GM23338 (cell line): ENCODE measurements at places on chromosomes 7 and 10. TPM values are rescaled to one million over a fixed set of nuclear protein-coding genes. Genes with fewer than 3 reads are reported as not detected.

Gene ODAD2
- 2.1 and 6.5 TPM in 2 replicates for total RNA-seq

DNA sequence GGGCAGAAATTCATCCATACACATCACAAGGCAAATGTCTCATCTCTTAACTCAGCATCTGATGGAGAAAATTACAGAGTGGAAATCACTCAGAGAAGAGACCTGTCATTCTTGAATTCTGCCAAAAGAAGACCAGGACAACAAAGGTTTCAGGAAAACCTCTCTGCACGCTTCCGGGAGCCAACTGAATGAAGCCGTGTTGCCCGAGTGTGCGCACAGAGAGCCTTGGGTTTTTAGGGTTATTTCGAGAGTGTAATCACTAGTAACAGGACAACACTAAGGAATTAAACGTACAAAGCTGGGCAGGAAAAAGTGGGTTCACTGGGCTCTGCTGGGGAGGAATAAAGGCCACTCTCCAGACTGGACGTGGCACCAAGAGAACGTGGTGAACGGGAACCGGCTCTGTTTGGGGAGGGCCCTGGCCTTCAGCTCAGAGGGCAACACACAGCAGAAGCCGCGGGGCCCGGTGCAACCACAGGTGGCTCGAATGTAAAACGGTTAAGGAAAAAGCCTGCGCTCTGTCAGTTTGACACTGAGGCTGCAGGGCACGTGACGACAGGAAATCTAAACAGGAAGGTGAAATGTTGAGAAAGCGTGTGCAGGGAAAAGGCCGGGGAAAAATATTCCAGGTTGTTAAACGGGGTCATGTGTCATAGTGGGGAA lies 331.5 kb downstream of the DNAJB6 start:
- no peak overlapping the region for H3K27ac ChIP-seq
- H3K36me3 ChIP-seq, result no peaks in the 10 kb centered on the region
- no peak overlapping the region for H3K4me3 ChIP-seq
- H3K4me1 ChIP-seq, result no peaks in the 10 kb centered on the region
- no peaks in the 10 kb centered on the region for H3K27me3 ChIP-seq

DNA sequence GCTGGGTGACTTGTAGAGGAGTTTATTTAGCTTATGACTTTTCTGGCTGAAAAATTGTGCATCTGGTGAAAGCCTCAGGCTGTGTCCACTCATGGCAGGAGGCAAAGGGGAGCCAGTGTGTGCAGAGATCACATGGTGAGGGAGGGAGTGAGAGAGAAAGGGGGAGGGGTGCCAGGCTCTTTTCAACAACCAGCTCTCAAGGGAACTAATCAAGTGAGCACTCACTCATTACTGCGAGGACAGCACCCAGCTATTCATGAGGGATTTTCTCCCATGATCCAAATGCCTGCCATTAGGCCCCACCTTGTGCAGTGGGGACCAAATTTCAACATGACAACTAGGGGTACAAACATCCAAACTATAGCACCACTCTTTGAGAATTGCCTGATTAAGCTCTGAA lies 590.2 kb downstream of the MAGI2 start:
- H3K27me3 ChIP-seq, result no peaks in the 10 kb centered on the region
- no peaks in the 10 kb centered on the region for H3K36me3 ChIP-seq

GRCh38 chr7:7157177-7157886 lies 25.0 kb upstream of the C1GALT1 start:
- no peaks in the 10 kb centered on the region for H3K27me3 ChIP-seq
- no peak for DNase-seq
- no peaks in the 10 kb centered on the region for H3K36me3 ChIP-seq
- no peak overlapping the region for H3K4me3 ChIP-seq

DNA sequence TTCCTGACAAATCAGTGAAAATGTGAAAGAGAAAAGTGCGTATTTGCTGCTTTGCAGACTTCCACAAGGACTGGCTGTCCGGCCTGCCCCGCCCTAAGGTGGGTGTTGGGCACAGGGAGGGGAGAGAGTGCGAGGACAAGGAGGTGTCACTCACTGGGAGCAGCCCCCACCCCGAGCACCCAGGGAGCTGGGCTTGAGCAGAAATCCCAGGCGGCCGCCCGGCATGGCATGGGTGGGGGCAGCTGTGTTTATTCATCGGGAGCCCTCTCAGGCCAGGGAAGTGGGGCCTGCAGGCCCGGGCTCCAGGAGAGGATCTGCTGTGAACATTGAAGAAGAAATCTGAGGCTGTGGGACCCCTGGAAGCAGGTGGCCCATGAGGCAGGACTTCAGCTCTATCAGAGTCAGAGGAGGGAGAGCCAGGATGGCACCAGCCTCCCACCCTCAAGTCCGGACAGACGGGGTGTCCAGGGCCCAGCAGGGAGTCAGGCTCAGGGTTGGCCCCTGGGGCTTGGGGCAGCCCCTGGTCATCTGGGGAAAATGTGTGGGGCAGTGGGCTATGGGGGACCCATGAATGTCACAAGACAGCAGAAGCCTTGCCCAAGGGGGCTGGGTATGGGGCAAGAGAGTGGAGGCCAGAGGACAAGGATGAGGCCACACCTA lies 164.4 kb upstream of the PPP2R2D start:
- no peak overlapping the region for H3K4me3 ChIP-seq
- no peak for DNase-seq
- H3K27ac ChIP-seq, result no peak overlapping the region
- H3K36me3 ChIP-seq, result no peaks in the 10 kb centered on the region
- H3K27me3 ChIP-seq, result no peaks in the 10 kb centered on the region

Gene CPXM2
- 5.3 and 8.1 TPM in 2 replicates for total RNA-seq

DNA sequence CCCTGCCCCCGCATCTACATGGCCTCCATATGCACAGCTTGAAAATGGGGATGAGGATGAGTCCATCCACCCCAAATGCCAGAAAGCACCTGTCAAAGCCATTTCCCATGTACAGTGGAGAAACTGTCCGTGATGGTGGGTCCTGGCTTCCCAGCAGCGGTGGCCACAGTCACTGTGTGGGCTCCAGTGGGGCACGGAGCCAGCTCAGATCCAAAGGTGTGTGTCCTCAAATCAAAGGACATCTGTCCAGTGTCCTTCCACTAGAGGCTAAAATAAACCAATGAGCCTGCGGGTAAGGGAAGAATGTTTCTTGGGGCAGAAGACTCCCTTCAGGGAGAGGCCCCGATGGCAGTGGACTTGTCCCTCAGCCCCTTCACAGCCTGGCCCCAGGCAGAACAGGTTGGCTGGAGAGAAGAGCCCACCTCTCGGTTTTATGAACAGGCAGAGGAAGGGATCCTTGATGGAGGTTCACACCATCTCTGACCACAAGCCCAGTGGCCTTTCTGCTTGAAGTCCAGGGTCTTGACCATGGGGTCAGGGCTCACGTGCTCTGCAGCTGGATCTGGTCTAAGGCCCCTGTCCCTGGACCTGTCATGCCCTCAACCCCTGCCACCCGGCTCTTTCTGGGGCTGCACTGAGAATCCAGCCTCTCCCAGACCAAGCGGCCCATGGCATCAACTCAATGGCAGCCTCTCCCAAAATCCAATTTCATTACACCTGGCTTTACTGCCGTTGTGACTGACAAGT lies 106.9 kb downstream of the TCERG1L start:
- DNase-seq, result no peak
- no peaks in the 10 kb centered on the region for H3K27me3 ChIP-seq
- H3K4me1 ChIP-seq, result no peaks in the 10 kb centered on the region
- H3K36me3 ChIP-seq, result no peaks in the 10 kb centered on the region; the same call in 1 of the 2 replicates
- H3K27ac ChIP-seq, result no peak overlapping the region

- no peak for DNase-seq
- no peak overlapping the region for H3K27ac ChIP-seq
- H3K4me3 ChIP-seq, result no peak overlapping the region
- H3K27me3 ChIP-seq, result no peaks in the 10 kb centered on the region
- H3K4me1 ChIP-seq, result no peaks in the 10 kb centered on the region
Measured at GRCh38 chr10:70936111-70936510, 47.7 kb upstream of the PCBD1 start.

DNA sequence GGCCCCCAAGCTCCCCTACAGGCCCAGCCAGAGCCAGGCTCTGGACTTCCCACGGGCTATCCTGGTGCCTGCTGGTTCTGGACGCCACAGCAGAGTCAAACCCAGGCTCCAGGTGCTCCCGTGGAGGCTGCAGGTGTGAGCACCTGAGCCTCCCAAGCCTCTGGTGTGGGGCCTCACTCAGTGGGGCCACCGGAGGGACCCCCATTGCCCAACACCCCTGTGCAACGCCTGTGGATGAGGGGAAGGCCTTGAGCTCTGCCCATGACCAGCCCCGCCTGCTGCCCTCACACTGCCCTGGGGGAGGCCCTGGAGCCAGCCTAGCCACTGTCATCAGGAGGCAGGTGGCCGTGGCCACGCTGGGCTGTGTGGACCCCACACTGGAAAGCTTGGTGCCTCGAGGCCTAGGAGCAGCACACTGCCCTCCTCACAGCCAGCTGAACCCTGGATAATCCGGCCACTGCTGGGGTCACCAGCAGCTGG lies 229.3 kb downstream of the MAD1L1 start:
- DNase-seq, result no peak
- H3K4me1 ChIP-seq, result no peaks in the 10 kb centered on the region
- H3K36me3 ChIP-seq, result no peaks in the 10 kb centered on the region
- H3K4me3 ChIP-seq, result no peak overlapping the region
- H3K27ac ChIP-seq, result no peak overlapping the region
- no peaks in the 10 kb centered on the region for H3K27me3 ChIP-seq

DNA sequence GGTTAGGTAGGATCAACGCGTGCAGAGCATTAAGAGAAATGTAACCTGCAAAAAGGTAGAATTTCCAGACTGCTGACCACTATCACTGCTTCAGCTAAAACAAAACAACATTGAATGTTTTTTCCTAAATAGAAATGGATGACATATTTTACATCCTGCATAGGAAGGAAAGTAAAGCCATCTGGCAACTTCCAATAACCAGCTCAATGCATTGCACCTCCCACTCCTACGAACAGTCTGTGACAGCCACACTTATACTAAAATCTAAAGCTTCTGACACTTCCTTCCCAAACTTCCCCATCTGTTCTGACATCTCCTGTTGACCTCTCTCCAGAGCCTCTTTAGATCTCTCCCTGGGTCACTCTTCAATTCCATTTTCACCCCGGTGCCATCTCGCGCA lies 47.1 kb downstream of the NRCAM start:
- no peak overlapping the region for H3K4me3 ChIP-seq
- H3K4me1 ChIP-seq, result no peaks in the 10 kb centered on the region
- no peaks in the 10 kb centered on the region for H3K36me3 ChIP-seq

DNA sequence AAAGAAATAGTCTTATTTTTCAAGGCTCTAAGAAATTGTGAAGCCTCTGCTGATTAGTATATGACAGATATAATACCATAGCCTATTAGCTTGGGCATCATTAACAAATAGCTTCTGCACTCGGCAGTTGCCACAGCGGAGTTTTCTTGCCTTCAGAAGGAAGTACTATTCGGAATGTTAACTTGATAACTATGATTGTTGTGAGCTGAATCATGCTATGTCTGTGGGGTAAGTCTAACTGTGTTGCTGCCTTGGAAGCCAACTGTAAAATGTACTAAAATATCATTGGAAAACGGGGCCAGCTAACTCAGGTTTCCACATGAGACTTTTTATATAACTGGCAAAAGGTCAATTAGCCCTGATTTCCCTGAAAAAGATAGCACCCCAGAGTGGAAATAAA lies 93.2 kb downstream of the TWIST1 start:
- no peaks in the 10 kb centered on the region for H3K27me3 ChIP-seq
- no peak overlapping the region for H3K4me3 ChIP-seq
- no peak for DNase-seq
- no peak overlapping the region for H3K27ac ChIP-seq

DNA sequence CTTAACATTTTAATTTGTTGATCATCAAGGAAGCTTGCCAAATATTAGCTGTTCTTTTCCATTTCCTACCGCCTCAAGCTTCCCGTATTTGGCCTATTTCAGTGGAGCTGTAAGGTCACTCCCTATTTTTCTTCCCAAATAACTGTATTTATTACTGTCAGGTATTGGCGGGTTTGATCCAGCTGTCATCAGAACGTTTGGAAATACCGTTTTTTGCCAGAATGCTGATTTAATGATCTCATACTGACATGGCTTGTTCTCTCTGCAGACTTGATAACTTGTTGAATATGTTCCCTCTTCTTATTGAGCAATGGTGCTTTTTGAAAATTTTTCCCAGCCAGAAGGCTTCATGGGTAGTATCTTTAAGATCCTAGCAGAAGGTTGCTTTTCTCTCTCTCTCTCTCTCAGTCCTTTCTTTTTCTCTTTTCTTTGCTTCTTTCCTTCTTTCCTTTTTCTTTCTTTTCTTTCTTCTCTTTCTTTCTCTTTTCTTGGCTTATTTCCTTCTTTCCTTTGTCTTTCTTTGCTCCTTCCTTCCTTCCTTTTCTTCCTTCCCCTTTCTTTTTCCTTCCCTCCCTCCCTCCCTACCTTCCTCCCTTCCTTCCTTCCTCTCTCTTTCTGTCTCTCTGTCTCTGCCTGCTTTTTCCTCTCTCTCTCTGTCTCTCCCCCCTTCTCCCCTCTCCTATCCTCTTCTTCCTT lies 42.1 kb downstream of the CUX1 start:
- no peak for DNase-seq
- H3K4me3 ChIP-seq, result no peak overlapping the region
- H3K4me1 ChIP-seq, result peaks cover 84% of the 10 kb centered on the region
- H3K36me3 ChIP-seq, result no peaks in the 10 kb centered on the region
- peak overlapping the region; percentile 98 for H3K27ac ChIP-seq
- no peaks in the 10 kb centered on the region for H3K27me3 ChIP-seq

DNA sequence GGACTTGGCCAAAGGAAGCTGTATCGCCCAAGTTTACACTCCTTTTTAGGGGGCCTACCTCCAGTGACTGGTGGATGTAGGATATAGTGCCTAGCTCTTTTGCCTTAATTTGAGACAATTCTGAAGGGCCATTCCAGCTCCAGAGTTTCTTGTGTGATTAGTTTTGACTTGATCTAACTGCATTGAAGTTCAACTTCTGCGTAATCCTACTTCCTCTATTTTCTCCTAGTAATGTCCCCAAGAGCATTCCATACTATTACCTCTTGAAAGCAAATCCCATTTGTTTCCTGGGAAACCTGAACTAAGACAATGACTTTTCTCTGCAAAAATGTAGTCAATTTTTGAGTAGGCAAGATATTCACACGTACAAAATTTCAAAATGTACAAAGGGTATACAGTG lies 4.7 kb upstream of the H2AZ2 start:
- H3K4me1 ChIP-seq, result no peaks in the 10 kb centered on the region
- no peaks in the 10 kb centered on the region for H3K27me3 ChIP-seq
- H3K27ac ChIP-seq, result no peak overlapping the region

Gene ZSCAN25
- 10.0 and 17.5 TPM in 2 replicates for total RNA-seq

DNA sequence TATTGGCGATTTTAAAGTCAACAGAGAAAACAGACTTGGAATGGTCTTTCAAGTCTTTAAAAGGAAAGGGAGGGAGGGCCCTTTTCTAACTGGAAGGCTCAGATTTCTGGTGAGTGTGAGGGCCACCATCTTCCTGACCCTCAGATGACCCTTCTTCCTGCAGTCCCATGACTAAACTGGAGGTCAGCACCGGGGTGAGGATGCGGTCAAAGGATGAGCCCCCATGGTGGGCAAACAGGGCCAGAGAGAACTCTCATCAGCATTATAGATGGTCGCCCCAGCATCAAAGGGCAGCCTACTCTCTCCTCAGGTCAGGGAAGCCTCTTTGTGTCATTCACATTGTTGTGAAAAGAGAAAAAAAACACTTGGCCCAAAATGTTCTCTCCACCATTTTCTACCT lies 219.2 kb downstream of the LRMDA start:
- H3K27ac ChIP-seq, result no peak overlapping the region
- H3K36me3 ChIP-seq, result no peaks in the 10 kb centered on the region
- no peaks in the 10 kb centered on the region for H3K4me1 ChIP-seq
- no peak overlapping the region for H3K4me3 ChIP-seq
- H3K27me3 ChIP-seq, result 0 out of 2 replicates have a peak, but pooled peaks cover 3% of the 10 kb centered on the region

- H3K36me3 ChIP-seq, result no peaks in the 10 kb centered on the region
- DNase-seq, result no peak
- no peaks in the 10 kb centered on the region for H3K27me3 ChIP-seq
- no peak overlapping the region for H3K27ac ChIP-seq
- no peak overlapping the region for H3K4me3 ChIP-seq
Measured at GRCh38 chr10:98533746-98534445, 87.2 kb upstream of the HPS1 start.
